ENCODE measurements at places on chromosomes 1 and 21.

DNA sequence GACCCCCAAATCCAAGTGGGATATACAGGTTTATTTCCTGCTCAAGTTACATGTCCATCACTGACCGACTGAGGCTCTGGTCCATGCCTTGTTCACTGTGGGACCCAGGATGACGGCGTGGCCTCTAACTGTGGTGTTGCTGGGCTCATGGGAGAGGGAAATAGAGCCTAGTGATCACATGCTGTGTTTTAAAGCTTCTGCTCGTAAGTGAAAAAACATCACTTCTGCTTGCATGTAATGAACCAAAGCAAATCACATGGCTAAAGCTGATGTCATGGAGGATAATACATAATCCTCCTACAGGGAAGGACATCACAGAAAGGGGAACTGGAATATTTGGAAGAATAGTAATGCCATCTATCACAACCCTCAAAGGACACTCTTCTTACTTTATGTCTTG lies 107.6 kb downstream of the FASLG start:
- DNase-seq = no peak

DNA sequence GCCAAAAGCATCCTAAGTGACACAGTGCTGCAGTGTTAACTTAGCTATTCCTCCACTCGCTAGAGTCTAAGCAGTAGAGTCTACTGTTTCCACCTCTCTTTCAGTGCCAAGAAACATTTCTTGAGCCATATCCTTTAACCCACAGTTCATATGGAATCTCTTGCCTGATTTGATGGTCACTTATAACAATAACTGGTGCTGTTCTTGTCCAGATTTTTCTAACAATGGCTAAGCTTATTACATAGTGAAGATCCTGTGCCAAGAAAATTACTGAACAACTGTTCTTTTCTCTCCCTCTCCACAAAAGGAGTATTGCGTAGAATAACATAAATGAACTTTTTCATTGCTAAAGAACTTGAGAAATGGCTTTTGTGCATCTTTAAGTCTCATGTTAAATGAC lies 121.3 kb downstream of the CDC7 start:
- DNase-seq = no peak

DNA sequence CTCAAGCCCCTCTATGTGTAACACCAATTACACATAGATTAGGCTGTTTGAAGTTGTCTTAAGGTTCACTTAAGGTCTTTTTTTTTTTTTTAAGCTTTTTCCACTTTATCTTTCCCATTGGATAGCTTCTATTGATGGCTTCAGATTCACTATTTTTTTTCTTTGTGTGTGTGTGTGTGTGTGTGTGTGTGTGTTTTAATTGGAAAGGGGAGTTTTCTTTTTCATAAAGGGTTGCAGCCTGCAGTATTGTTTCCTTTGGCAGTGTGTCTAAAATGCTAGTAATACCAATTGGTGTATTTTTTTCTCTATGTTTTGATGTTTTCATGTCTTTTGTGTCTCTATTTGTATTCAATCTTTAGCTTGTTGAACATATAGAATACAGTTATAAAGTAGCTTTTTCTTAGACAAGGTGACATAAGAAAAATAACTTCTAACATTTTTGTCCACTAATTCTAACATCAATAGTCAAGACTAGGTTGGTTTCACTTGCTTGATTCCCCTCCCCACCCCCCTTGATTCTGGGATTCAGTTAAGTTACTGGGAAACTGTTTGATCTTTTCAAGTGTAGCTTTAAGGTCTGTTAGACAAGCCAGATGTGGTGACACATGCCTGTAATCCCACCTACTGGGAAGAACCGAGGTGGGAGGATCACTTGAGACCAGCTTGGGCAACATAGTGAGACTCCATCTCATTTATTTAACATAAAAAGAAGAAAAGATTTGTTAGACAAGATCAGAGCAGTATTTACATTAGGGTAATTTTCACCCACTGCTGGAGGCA lies 21.4 kb downstream of the PRRC2C start:
- DNase-seq = no peak

DNA sequence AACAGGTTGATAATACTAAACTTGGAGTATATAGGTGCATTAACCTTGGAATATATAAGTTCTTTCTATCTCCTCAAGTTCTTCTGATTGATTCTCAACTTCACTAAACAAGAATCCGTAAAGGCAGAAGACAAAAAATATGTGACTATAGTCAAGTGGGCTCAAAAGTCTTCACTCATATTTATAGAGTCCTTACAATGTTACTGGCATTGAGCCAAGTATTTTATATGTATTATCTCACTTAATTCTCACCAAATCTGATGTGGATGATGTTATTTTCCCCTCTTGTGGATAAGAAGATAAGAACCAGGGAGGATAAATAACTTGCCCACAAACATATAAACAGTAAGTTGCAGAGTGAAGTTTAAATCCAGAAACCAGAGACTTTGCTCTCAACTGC lies 486.9 kb downstream of the LRRIQ3 start:
- no peak for DNase-seq

DNA sequence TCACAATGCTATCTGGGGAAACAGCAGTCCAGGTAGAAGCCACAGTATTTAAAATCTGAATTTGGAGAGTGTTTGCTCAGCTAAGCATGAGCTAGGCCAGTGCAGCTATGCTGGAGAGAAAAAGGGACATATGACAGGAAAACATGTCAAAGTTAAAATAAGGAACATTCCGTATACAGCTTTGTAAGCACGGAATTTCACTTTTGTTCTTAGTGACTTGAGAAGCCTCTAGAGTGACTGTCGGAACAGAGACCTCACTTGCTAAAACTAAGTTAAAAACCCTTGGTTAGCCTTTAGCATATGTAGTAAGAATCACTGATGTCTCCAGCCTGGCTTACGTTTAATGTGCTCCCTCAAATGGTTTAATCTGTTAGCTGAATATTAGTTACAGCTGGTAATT lies 661.7 kb downstream of the KCNT2 start:
- no peak for DNase-seq

GRCh38 chr1:77565321-77565720 lies 117.1 kb downstream of the ZZZ3 start:
- DNase-seq = no peak
